Nephron progenitor cell (in vitro differentiated cells): ENCODE measurements at places on chromosomes 3 and 15.

GRCh38 chr3:178112134-178112533 lies 424.1 kb upstream of the KCNMB2 start:
- DNase-seq: no peak
- H3K36me3 ChIP-seq: peaks cover 9% of the 10 kb centered on the region
- H3K4me1 ChIP-seq: peaks cover 25% of the 10 kb centered on the region
- no peaks in the 10 kb centered on the region for H3K27me3 ChIP-seq

DNA sequence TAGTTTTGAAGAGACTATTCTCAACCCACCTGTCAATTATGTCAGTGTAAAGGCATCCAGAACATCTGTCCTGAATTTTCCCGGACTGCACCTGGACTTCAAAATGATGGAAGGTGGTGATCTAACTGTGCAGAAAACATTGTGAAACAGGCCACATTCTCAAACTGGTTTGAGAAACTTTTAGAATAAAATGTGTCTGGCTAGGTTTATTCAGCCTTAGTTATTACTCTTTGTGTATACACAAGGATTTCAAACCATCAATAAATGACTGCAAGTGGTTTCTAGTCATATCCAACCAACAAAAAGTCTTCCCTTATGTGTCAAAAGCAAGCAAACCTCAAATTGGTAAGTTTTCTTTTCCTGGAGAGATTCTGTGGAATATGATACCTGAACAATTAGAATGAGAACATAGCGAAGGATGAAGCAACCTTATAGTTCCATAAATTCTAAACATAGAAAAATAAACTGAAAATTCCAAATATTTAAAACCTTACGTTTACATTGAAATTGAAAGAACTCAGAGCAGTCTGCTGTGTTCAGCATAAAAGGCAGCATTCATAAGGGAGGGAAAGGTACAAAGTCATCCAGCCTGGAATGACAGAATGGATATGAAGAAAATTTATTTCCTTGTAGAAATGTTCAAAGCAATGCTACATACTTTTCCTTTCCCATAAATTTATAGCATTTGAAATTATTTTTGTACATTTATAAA lies 306.6 kb upstream of the TGFBR2 start:
- no peak overlapping the region for H3K27ac ChIP-seq
- H3K4me3 ChIP-seq: no peak overlapping the region
- H3K27me3 ChIP-seq: no peaks in the 10 kb centered on the region
- peaks cover 4% of the 10 kb centered on the region for H3K36me3 ChIP-seq

DNA sequence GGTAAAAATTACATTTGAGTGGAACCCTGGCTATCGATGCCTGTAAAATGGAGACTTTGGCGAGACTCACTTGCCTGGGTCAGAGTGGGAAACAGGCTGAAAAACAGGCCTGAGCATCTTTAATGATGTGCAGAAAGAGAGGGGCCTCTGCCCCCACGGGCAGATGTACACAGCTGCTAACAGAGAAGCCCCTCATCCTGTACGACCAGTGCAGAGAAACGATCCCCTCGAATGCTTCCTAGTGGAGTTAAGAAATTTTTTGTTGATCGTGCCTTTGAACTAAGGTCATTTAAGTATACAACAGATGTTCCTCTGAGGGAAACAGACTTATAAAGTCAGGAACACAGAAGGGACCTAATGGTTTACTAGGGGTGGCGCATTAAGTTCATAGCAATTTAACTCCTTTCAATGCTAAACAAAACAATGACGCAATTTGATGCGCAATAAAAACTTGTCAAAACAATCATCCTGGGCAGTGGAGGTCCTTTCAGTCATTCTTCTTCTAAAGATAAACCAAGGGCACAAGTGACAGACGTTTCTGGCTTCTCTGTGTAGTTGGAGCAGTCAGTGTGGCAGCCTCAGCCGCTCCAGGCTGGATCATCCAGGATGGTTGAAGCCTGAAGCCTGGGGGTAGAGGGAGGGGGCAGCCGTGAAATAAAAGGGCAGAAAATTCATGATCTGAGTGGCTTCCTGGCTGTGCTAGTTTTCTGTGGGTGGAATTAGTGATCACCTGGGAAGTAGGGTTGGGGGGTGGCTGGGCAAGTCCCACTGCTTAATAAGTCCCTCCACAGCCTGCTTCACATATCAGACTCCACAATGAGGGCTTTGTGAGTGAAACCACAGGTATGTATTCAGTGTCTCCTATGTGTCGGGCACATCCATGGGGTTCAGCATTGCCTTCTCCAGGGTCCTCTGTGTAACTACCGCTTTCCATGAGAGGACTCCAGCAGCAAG lies 50.8 kb upstream of the MRPS22 start:
- H3K4me1 ChIP-seq: peaks cover 28% of the 10 kb centered on the region
- H3K36me3 ChIP-seq: no peaks in the 10 kb centered on the region

- H3K27ac ChIP-seq: no peak overlapping the region
- H3K27me3 ChIP-seq: peaks cover 3% of the 10 kb centered on the region
- DNase-seq: no peak
These were observed 5.4 kb downstream of the TMEM43 start for GRCh38 chr3:14130230-14130629.

DNA sequence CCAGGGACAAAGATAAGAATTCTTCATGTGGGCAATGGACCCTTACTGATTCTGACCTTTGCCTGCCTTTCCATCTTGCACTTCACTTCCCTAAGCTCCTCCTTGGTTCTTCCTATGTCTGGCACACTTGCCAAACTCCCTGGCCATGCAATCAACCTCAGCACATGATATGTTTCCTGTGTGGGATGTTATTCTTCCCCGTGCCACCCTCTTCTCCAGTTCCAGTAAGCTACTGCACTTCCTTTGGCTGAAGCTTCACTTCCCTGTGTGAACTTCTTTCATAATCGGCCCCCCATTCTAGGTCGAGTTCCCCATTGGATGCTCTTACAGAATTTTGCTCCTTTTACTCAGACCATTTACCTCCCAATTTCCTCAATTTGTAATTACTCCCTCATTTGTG lies 10.7 kb upstream of the TASOR start:
- no peak for DNase-seq
- peaks cover 6% of the 10 kb centered on the region for H3K27me3 ChIP-seq
- no peaks in the 10 kb centered on the region for H3K36me3 ChIP-seq
- H3K4me1 ChIP-seq: peaks cover 5% of the 10 kb centered on the region
- H3K4me3 ChIP-seq: no peak overlapping the region
- H3K27ac ChIP-seq: no peak overlapping the region
